ENCODE measurements at places on chromosomes 3 and 15.
A peak's percentile ranks its signal among the peaks of the same experiment; 100 is the strongest.

DNA sequence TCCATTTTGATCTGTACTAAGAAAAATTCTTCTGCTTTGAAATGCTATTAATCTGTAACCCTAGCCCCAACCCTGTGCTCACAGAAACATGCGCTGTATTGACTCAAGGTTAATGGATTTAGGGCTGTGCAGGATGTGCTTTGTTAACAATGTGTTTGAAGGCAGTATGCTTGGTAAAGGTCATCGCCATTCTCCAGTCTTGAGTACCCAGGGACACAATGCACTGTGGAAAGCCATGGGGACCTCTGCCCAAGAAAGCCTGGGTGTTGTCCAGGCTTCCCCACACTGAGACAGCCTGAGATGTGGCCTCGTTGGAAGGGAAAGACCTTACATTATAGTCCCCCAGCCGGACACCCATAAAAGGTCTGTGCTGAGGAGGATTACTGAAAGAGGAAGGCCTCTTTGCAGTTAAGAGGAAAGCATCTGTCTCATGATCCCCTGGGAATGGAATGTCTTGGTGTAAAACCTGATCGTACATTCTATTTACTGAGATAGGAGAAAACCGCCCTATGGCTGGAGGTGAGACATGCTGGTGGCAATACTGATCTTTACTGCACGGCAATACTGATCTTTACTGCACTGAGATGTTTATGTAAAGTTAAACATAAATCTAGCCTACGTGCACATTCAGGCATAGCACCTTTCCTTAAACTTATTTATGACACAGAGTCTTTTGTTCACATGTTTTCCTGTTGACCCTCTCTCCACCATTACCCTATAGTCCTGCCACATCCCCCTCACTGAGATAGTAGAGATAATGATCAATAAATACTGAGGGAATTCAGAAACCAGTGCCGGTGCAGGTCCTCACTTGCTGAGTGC lies 6.3 kb downstream of the PIGZ start:
- no peak for DNase-seq

DNA sequence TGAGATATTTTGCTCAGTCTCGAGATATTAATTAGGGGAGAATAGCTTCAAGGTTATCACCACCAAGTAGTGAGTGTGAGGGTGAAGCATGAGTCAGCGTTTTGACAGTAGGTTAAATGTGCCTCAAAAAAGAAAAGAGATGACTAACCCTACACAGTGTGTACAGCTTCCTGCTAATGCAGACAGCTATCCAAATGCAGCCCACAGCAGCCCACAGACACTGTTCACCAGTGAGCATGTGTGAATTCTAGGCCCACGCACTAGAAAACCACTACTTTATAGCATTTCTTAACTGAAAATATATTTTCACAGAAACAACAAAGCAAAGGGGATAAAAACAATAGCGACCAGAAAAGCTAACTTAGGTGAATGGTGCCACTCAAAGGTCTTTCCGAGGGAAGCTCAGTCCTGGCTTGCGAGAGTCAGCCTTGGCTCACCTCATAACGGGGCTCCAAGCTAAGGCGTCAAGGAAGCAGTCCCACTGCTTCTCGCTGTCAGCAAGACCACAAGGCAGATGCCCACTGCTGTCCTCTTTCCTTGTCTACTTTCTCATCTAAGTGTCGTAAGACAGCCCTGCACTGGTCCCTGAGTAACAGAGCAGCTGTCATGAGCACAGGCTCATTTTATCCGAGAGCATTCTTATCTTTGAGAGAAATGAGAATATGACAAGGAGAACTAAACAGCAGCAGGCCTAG lies 47.6 kb downstream of the TXNRD3 start:
- DNase-seq: peak; percentile 91

DNA sequence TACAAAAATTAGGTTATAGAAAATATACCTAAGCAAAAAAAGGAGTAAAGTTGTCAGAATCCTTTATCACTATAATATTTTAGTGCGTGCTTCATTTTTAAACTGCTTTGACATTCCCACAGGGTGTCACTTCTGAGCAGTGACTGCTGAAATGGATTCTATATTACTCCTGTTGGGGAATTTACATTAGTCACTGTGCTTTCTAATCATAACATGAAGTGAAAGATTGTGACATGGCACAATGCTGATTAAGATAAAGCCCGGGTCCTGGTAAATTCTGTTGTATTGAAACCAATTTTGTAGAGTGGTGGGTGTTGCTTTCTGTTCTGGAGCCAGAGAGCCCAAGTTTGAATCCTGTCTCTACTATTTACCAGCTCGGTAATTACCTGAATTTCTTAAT lies 36.4 kb upstream of the EHHADH start:
- no peak for DNase-seq

DNA sequence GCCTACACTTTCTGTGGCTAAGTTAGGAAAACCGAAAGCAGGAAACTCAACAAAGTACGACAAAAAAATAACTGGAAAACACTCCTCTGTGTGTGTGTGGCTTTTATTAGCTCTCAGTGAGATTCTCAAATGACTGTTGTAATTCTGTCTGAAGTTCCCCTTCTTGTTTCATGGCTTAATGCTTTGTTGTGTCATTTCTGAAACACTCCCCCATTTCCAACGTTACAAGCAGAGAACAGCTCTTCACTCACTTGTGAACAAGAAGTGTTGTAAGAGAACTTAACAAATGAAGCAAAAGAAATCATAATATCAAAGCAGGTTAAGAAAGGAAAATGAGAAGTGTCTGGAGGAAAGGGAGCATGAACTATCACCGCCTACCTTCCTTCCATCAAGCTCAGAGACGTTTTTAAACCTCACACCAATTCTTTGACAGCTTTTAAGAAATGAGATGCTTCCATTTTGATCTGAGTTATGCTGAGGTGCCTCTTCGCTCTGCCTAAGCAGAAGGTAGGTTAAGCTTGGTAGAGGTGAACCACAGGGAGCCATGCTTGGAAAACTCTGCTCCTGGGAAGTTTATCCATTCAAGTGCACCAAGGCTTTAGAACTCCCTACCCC lies 12.4 kb upstream of the SEC62 start:
- DNase-seq: peak; percentile 93

DNA sequence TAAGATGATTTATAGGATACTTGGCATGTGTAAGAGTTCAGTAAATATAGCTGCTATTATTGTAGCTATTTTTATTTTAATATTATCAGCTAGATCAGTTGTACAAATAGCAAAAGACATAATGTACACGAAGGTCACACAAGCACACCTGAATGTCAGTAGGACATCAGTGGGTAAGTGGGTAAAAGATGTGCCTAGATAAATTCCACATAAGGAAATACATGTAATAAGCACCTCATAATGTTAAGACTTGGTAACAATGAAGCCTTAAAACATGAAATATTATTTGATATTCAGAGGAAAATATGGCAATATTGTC lies 41.5 kb downstream of the ABHD2 start:
- DNase-seq: no peak

DNA sequence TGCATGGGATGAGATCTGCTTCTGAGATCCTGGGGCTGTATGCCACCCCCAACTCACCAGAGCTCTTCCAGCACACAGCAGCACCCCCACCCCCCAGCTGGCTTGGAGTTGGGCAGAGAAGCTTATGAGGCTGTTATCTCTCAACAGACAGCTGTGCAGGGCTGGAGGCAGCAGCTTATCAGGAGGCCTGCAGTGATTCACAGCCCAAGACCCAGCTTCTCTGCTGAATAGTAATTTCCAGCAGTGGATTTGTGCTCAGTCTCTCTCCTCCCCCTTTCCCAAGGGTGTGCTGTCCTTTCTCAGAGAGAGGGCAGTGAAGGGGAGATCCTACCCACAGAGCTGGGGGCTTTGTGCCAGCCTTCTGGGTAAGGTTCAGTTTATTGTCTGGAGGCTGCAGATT lies 2.1 kb downstream of the RPP25 start:
- DNase-seq: no peak

DNA sequence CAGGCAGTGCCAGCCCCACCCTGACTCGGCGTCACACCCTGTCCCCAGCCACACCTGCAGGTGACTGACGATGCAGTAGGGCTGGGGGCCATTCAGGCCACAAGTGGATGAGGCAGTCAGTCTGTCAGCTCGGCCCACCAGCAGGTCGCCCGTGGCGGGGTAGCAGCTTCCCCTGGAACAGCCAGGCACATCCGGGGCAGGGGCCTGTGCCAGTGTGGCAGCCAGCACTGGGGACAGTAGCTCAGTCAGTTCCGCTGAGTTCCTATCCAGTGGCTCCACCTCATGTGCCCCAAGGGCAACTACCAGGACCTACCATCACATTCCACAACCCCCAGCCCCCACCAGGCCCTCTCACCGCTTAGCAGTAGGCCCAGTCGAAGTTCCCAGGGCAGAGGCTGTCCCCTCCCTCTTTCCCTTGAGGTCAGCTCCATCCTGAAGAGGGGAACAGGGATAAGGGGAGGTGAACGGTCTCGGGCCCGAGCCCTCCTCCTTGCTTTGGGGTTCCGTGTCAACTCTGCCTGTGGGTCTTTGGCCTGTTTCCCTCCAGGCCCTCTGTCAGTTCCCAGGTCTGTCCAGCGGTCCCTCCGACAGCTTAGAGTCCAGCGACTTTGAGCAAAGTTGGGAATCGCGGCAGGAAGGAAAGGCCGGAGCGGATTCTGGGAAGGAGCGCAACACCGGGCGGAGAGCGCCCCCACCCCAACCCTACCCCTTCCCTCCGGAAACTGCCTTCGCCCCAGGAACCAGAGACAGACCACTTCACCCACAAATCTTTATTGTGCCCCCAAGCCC lies at the start of gene LAMB2:
TSS of gene LAMB2 (minus strand) at position 614 of the 789 bp plus-strand sequence. CDS start at position 431, 183 bp downstream.
- DNase-seq: peak; percentile 13

GRCh38 chr3:47910233-47910632 lies 106.0 kb downstream of the MAP4 start:
- no peak for DNase-seq

DNA sequence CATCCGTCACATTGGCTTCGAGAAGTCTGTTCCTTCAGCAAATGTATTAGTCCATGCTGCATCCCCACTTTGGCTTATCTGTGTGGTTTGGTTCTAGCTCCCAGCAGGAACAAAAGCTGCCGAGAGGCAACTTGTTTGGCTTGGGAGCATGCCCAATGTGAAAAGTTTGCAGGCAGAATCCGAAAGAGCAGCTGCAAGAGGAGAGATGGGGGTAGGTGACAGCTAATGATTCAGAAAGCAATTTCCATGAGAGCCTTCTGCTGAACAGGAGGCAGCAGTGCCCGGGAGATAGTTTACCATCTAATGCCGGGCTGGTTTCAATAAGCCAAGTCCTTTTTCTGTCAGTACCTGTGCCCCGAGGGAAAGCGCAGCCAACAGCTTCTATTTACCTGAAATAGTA lies 60.2 kb downstream of the GRM7 start:
- DNase-seq: no peak

GRCh38 chr3:20741381-20741780 lies 555.4 kb upstream of the SGO1 start:
- no peak for DNase-seq

DNA sequence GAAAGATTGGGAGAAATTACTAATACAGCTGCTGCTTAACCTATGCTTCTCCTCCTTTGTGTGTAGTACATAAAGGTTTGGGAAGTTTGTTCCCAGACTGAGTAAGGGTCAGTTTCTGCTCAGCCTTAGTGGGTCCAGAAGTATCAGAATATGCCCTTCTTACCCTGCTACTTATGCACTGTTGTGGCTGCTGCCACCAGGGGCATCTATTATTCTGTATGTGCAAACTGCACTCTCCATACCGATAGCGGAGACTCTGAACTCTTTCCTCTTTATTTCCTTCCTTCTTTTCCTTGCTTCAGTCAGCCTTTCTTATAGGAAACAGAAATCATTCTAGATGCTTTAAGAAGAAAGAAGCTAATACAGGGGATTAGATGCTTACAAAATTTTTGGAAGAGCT lies 4.0 kb downstream of the NEDD4 start:
- no peak for DNase-seq

DNA sequence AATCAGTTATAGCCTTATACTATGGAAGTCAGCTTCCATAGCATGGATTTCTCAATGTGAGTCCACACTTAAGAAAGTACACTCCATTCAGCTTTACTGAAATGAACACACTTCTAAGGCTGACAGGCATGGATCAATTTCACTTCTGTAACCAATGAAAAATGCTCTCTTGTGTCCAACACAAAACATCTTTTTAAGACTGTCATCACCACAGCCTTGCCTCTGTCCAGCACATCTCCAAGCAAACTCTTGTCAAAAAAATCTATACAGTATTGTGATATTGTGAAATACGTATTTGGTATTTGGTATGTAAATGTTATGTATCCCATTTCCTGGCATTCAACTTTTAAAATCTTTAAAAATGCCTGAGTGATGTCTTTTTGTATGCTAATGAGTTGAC lies 208.7 kb downstream of the RAP2B start:
- no peak for DNase-seq

GRCh38 chr3:165635791-165636683 lies 201.2 kb downstream of the BCHE start:
- DNase-seq: no peak

GRCh38 chr3:49131576-49131975 lies 1.3 kb downstream of the LAMB2 start:
- DNase-seq: no peak

DNA sequence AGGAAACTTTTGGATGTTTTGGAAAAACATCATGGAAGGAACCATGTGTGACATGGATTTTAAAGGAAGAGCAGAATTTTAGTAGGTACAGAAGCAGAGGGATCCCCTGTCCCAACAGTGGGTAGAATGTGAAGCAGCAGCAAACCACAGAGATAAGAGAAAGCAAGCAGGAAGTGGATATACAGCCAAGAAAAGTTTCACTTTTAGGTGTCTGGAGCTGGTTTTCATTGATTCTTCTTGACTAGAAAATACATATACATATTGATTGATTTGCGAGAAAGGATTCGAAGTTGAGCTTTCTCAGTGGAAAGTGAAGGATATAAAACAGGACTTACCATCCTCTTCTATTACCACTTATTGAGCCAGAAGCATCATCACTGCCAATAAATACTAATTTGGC lies 133.5 kb downstream of the KCNMB2 start:
- no peak for DNase-seq

DNA sequence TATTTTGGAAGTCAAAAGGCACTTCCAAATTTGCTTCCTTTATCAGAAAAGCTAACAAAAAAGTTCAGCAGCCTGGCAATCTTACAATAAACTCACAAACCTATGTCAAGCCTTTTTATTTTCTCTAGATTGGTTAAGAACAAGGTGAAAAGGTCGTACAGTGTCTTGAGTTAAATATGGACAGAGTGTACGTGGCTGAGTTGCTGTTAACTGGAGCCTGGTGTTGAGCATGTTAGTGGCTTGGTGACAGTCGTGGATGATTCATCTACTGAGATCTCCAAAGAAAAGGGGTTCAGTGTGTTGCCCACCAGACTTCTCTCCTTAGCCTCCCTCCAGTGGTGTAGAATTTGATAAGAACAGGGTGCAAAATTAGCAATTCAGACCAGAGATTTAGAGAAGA lies 89.7 kb downstream of the SSR3 start:
- DNase-seq: no peak
